ENCODE measurements at places on chromosomes 11 and 22.
A peak's percentile ranks its signal among the peaks of the same experiment; 100 is the strongest.

DNA sequence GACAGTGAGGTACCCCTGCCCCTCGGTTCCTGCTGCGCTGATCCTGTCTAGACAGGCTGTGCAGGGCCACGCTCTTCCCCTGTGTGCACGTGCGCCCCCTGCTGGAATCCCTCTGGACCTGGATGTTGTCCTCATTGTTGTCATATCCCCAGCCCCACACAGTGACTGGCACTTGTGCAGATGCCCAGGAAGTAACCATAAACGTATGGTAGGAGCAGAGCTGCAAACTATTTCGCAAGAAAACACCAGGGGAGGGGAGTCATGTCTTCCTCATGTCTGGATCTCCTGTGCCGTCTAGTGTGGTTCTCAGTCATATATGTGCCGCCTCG is 114.7 kb downstream of the CRYBB2 start:
- DNase-seq: no peak

DNA sequence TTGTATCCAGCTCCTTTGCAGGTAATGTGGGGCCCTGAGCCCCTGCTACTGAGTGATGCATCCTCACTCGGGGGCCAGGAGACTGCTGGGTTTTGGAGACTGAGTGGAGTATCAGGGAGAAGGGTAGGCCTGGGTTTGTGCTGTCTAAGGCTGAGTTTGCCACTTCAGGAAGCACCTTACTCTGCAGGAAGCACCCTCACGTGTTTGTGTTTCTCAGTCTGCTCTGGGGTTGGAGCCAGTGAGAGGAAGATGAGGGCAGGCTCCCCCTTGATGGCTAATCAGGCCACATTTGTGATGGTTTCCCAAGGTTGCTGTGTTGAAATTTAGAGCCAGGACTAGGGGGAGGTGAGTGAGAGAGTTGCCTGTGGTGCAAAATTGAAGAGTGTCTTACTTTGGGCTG is 13.7 kb upstream of the THY1 start:
- peak; percentile 54 for DNase-seq

GRCh38 chr11:120267319-120267718 is 27.4 kb downstream of the POU2F3 start:
- DNase-seq: no peak

DNA sequence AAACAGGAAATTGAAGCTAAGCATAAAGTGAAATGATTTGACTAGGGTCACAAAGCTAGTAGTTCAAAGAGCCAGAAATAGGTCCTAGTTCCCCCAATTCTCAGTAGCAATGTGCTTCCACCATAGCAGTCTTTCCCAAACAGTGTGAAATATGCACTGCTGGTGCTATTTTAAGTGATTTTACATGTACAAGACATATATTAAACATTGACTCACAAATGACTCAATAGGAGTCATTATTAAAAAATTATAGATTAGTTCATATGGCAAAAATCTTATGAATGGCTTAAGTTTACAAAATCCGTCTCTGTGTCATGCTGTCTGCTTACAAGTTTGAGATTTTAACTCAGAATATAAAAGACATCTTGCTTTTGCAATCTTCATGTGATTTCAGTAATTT is 21.4 kb downstream of the KIF18A start:
- no peak for DNase-seq

GRCh38 chr11:1639102-1639620 is 9.6 kb downstream of the KRTAP5-5 start:
- no peak for DNase-seq

GRCh38 chr11:77195071-77195755 is 67.2 kb downstream of the MYO7A start:
- DNase-seq: no peak

- DNase-seq: no peak
These were observed 30.8 kb downstream of the SYTL2 start for GRCh38 chr11:85779956-85780640.

GRCh38 chr22:40202225-40202944 is 24.7 kb downstream of the TNRC6B start:
- DNase-seq: no peak

- DNase-seq: no peak
These were observed 12.5 kb downstream of the PRR5L start for GRCh38 chr11:36308577-36308976.

GRCh38 chr11:20021212-20021611 is 139.1 kb downstream of the DBX1 start:
- no peak for DNase-seq

- DNase-seq: no peak
These were observed 16.1 kb downstream of the RRAS2 start for GRCh38 chr11:14342906-14343305.

DNA sequence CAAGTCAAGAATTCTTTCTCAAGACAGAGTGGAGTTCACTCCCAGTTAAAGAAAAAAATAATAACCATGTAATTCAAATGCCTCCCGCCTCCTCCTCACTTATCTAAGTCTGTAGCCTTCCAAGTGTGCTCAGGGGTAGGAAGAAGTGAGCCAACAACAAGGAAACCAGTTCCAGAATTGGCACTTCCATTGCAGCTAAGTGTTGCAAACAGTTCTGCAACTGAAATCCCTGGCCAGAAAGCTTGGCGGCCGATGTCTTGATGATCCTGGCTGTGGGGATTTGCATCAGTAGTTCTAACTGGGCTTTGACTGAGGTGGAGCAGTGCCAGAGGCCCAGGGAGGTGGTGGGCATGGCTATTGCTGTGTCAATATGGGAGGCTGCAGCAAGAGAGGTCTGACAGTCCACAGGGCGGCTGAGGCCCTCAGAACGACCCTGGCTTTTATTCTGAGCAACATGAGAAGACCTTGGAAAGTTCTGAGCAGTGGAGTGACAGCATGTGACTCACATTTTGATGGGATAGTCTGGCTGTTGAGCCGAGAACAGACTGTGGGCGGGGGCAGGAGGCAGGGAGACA is 19.2 kb downstream of the DHCR7 start:
- DNase-seq: no peak

DNA sequence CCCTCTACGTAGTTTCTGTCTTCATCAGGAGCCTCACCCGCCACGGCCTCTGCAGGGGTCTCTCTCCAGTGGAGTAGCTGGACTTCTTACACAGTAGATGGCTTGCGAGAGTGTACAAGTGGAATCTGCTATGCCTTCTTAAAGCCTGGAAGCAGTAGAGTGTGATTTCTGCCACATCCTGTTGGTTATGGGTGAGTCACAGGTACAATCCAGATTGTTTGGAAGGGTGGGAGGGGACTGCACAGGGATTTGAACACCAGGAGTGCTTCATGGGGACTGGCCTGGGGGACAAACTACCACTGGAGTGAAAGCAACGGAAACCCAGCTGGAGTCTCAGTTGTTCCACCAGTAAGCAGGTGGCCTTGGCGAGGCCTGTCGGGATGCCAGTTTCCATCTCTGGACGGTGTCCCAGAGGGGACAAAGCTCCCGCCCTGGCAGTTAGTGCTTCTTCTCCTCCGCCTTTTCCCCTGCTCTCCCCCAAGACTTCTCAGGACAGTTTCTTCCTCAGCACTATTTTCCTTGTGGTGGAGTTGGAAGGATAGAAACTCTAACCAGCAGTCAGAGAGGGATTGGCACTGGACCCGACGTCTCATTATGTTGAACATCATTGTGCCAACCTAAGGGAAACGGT is 85.0 kb upstream of the RCN1 start:
- no peak for DNase-seq

DNA sequence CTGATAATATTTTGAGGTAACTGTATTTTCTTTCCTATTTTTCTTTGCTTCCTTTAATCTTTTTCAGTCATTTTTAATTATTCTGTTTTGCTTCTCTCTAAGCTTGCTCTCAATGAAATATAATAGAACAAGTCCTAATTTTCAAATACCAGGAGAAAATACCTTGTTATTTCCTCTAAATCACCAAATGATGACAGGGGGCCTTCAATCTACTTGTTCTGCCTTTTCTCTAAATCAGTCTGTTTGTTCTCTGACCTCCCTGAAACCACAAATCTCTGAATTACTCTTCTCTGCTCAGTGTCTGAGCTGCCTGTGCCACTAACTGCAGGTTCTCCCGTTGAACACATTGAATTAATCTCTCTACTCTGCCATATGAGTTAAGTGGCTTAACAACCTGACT is 286.2 kb downstream of the C11orf87 start:
- DNase-seq: no peak

DNA sequence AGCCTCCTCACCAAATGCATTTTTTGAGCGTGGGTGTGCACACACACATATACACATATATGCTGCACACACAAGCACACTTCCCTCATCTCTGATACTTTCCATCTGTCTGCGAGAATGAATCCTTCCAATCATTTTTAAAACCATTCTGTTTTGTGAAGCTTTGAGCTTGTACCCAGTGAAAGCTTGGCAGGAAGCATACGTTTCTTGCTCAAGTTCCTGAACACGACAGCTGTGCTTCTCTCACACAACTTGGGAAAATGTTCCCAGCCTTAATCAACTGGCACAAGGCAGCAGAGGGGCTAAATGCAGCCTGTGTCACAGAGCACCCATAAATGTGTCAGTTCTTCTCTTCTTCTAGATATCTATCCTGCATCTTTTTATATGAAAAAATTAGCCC is 524.0 kb upstream of the KIRREL3 start:
- DNase-seq: no peak

DNA sequence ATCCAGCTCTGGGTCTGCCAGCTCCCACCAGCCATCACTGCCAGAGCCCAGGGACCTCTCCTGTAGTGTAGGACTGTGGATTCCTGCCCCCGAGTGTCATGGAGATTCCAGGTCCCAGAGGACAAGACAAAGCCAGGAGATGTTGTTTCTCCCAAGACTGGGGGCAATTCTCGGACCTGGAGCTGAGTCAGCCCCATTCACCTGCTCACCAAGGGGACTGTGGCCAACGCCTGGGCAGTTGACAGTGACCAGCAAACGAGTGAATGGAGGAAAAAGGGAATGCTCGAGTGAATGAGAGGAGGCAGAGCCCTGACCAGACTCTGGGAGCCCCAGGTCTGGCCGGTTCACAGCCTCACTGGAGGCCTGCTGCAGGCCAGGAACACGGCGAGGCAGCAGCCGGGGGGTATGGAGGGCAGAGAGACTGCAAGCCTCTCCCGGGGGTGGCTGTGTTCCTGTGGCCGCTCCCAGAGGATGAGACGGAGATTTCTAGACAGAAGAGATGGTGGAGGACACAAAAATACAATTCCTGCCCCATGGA is 61.3 kb upstream of the PRR5 start:
- DNase-seq: no peak

- DNase-seq: no peak
These were observed 18.5 kb upstream of the B4GALNT4 start for GRCh38 chr11:350723-351255.

DNA sequence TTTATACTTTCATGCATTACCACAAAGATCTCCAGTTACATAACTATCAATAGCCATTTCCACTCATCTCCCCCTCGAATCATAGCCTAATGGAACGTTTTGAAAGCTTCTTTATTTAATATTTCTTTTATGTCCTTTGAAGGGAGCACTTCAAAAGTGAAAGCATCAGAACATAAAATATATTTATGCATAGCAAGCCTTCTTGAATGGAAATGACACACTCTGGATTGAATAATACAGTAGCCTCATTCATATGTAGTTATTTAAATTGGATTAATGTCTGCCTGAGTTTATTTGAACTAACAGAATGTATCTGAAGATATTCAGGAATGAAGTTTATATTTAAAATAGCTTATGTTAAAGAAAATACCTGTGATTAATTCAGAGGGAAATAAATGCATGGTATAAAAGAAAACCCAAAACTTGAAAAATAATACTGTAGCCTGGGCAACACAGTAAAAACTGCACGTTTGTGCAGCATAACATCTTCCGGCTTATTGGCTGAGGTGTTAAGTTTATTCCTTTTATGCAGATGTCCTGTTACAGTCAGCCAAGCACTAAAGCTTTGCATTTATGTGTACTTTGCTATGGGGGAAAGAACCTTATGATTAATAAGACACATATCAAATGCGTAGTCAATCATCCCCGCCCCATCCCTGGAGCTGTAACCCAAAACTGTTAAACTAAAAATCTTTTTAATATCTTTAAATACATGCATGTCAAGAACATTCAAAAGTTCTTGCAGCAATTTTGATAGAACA is 22.0 kb downstream of the OOSP3 start:
- no peak for DNase-seq

- no peak for DNase-seq
These were observed 108.7 kb upstream of the THY1 start for GRCh38 chr11:119531623-119532022.

DNA sequence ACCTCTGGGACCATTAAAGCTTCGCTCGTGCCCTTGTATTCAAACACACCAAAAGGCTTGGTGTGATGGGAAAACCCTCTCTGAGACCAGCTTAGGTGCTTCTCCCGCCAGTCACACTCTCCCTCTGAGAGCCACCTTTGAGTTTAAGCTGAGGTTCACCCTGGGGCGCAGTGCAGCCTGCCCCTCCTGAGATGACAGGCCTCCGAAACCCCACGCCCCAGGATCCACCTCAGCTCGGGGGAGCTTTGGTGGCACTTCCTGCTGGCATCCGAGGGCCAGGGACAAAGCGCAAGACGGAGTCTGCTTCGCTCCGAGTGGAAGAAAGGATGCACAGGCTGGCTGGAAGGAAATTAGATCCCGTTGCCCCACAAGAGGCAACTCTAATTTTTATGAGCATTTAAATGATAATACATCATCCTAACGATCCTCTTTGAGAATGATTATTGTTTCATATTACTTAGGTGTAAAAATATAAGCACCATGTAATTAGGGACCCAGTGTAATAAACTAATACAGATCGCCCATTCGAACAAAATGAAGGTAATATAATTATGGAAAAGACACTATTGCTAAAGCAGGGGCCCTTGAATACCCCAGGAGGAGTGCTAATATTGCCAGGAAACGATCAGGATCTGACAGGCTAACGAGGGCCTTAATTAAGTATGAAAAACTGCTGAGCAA is 134.7 kb downstream of the CEP164 start:
- DNase-seq: no peak

DNA sequence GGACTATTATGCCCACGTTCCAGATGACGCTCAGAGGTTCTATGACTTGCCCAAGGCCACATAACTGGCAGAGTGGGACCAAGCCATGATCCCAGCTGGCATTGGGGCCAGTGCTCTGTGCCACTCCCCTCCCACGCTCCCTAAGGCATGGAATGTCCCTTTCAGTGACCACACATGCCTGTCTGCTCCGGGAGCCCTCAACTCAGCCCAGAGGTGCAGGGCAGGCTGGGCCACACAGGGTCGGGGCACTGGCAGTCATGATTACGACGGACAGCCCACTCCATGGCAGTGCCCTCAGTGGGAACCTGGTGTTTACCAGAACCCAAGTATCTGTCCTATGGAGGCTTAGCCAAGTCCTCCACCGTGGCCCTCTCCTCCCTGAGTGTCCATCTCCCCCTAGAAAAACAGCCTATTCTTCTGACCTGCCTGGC is 10.0 kb downstream of the RHBDD3 start:
- DNase-seq: no peak

- no peak for DNase-seq
These were observed 5.6 kb downstream of the OVOL1 start for GRCh38 chr11:65792456-65792855.

- no peak for DNase-seq
These were observed 4.4 kb upstream of the SREBF2 start for GRCh38 chr22:41828516-41828915.

- DNase-seq: no peak
These were observed 21.7 kb upstream of the PICK1 start for GRCh38 chr22:38035530-38035885.

DNA sequence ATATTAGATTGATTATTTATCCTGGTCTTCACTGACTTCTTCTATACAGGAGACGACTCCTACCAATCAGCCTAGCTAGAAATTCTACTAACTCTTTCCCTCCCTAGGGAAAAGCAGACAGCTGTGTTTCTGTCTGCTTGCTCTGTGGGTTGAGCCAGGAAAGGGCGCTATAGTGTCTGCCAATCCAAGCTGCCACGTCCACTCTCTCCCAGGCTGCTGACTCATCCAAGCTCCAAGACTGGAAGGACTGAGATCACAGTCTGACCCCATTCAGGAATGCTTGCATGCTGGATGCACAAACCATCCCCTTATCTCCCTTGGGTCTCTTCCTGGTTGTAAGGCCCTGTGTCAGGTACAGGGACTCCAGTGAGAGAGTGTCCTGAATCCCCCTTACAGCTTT is 955.6 kb downstream of the OPCML start:
- no peak for DNase-seq
